AG09319 (cell line): ENCODE measurements at places on chromosomes 5 and 9.

DNA sequence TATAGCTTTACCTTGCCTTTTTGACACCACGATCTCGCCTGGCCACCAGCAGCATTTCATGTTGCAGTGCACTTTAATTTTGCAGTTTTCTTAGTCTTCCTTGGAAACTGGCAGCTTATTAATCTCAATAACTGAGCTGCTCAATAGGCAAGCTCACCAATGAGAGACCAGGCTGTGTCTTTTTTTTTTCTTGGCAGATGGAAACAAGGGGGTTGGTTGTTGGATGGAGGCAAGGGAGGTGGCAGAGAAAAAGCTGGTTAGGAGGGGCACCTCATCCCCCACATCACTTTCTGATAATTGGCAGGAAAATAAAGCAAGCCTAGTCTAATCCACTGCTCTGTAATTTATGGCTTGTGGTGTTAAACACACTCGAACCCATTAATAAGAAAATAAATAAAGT is 324.5 kb upstream of the WWC1 start:
- no peak for DNase-seq

DNA sequence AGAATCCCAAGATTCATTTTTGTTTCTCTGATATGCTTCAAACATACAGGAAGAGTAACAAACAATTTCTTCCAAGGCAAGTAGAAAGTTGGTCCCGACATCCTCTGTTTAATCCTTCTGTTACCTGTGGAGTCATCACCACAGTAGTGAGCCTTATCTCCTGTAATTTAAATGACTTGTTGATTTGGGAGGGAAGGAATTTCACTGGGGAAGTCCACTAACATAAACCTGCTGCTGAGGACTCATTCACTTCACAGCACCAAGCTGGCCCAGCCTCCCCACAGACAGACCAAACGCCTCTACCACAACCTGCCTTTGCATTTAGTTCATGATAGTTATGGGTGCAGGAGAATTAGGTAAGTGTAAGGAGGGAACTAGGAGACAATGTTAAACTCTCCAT is 63.2 kb downstream of the PRKACG start:
- no peak for DNase-seq

DNA sequence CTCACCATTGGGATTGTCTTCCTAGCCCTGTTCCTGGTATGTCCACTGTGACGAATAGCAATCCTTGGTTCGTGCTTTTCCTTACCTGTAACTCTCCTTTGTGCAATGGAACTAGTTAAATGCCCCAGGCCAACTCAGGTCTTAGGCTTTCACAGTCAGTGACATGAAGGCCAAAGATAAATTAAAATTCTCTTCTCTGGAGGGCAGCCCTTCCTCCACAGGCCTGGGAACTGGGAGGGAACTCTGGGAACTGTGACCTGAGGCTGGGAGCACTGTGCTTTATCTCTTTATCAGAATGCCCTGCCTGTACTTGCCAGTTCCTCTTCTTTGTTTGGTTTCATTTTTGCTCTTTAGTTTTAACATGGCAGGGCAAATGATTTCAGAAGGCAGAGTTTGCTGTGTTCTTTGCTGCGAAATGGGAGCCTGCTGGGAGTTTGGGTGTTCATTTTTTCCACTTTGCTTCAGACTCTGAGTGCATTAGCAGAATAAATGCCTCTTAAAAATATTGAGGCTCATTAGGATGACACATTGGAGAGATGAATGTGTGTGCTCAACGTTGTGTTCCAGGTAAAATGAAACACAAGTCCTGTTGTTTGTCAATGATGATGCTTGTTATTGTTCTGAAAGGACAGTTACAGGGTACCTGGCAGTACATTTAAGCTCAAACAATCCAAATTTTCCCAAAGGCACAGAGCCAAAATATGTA is 118.1 kb downstream of the NUDT12 start:
- no peak for DNase-seq

- DNase-seq = no peak
Observed at GRCh38 chr5:145834554-145834916, 607 bp downstream of the PRELID2 start.

DNA sequence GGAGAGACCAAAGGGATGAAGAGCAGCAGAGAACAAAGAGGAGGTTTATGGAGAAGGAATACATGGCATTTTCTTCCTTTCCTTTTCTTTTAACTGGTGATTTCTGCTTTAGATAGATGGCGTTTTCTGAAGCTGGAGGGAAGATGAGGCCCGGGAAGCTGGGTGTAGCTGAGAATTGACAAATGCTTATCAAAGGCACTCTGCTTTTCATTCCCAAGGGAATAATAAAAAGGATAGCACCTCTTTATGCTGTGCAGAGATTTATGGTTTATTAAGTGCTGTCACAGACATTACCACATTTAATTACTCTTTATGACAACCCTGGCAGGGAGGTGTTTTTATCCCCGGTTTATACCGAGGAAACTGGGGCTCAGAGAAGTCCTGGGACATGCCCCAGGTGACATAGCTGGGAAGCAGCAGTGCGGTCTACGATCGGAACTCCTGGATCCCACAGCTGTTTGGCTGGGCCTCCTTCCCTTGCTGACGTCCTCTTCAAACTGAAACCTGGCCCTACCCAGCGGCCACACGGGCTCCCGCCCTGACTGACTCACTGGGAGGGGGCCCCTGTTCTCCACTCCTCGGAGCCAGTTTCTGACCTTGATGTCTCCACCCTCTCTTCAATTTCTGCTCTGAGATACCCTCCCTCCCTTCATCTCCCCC is 8.2 kb upstream of the EPB41L4B start:
- no peak for DNase-seq

DNA sequence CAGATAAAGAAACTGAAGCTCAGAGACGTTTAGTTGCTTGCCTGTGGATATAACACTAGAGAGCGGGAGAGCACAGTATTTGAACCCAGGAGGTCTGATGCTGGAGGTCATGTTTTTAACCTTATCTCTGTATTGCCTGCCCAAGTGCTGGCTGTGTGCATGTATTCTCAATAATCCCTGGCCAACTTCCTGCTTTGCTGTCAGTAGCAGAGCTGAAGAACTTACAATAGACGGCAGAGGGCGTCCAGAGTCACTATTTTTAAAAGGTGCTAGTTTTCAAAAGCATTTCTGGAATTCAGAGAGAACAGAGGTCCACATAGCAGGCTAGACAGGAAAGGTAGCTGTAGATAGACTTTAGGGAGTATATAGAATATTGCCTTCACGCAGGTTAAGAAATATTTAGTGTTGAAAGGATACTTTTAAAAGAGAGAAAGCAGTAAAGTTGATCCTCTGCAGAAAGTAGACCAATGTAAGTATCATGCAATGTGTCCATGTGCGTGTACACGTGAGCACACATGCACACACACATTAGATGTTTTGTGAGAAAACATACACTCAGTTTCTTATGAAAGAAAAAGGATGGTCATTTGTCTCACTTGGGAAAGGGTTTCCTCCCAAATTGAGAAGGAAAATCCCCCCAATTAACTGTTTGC is 46.3 kb downstream of the PTCD2 start:
- no peak for DNase-seq

GRCh38 chr5:171207256-171207847 is 101.7 kb upstream of the TLX3 start:
- DNase-seq = peak; percentile 5

DNA sequence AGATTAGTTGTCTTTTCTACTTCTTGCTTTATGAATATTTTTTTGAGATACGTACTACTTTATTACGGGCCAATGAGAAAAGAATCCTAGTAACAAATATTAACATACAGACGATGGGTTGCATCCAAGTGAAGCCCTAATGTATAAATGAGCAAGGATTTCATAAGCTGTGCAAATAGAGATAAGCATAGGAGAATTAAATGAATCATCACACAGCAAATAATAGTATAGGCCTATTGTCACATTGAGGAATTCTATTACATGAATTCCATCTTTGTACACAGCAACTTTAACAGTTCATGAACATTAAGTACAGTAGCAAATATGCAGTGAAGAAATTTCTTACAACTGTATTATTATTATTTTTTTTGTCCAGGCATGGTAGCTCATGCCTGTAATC is 78.0 kb downstream of the ACER2 start:
- no peak for DNase-seq

DNA sequence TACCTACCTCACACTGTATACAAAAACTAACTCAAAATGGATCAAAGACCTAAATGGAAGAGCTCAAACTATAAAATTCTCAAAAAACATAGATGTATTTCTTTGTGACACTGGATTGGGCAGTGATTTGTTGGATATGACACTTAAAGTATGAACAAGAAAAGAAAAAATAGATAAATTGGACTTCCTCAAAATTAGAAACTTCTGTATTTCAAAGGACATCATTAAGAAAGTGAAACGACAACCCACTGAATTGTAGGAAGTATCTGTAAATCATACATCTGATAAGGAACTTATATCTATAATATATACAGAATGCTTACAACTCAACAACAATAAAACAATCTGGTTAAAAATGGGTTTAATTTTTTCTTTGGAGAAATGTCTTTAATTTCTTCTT is 96.7 kb downstream of the NRG2 start:
- no peak for DNase-seq

DNA sequence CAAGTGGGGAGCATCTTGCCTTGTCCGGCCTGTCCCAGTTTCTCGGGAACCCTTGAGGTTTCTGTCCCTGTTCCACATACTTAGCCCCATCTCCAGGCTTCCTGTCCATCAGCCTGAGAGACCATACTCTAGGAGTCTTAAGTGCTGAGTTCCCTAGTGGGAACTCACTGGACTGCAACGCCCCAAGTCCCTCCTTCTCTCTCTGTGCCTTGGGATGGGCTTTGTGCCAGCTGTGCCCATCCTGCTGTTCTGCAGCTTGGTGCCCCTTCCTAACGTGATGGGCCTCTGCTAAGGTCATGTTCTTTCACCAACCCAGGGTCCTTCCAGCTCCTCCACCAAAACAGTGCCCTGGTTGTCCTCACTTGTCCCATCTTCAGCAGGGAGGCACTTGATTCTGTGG is 222.3 kb upstream of the ANKRD55 start:
- DNase-seq = no peak

- DNase-seq = no peak
Observed at GRCh38 chr9:108860354-108860753, 1.7 kb upstream of the ACTL7A start.

DNA sequence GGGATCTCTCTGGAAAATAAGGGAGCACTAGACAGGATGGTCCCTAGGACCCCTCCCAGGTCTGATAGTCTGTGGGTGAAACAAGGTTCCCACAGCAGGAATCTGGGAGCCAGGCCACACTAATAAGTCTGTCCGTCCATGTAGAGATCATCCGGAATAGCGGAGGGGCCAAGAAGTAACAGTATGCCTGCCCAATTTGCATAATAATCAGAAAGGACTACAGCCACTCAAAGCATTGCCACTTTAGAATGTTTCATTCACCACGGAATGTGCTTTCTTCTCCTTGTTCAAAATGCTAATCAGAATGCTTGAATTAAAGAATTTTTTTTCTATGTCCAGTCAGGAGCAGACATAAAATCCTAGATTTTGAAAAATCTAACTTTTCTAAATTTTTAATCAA is 254.9 kb downstream of the ACTL7B start:
- DNase-seq = no peak

GRCh38 chr5:80151890-80152289 is 104.0 kb downstream of the SERINC5 start:
- no peak for DNase-seq
